ENCODE measurements at places on chromosomes 4 and X.

GRCh38 chr4:149029056-149029651, 586.9 kb upstream of the NR3C2 start:
- peak; percentile 4 for DNase-seq

DNA sequence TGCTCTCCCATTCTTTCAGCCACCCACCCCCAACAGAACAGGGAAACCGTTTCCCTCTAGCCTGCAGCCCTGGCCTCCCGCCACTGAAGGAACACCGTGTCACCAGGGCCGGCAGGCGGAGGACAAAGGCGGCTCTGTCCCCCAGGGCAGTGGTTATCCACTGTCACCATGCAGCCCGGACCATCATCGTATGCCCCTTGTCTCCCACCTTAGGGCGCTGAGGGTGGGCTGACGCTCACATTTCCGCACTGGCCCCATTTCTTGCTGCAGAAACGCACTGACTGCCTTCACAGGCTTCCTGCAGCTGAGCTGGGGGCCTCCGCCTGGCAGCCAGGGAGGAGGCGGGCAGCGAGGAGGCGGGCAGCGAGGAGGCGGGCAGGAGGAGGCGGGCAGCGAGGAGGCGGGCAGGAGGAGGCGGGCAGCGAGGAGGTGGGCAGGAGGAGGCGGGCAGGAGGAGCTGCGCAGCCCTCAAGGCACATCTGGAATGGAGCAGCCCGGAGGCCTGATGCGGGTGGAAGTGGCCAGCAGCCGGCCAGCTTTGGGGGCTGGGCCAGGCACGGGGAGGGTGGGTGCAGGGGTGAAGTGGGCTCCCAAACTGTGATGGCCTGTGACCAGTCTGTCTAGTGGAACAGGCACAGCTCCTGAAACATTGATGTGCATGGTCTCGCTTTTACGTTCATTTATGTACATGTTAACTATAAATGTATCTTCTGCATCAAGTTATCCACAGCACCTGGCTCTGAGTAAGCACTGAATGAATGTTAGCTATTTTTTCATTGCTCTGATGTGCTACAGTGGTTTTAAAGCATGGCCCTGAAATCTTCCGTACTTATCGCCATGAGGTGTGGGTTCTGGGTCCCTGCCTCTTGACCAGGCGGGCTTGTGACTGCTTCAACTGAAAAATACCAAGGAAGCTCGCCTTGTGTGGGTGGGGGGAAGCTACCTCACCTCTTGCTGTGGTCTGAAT, 20.6 kb upstream of the KIAA0232 start:
- DNase-seq = no peak

GRCh38 chr4:8101213-8102075, 57.2 kb downstream of the ABLIM2 start:
- DNase-seq = no peak

DNA sequence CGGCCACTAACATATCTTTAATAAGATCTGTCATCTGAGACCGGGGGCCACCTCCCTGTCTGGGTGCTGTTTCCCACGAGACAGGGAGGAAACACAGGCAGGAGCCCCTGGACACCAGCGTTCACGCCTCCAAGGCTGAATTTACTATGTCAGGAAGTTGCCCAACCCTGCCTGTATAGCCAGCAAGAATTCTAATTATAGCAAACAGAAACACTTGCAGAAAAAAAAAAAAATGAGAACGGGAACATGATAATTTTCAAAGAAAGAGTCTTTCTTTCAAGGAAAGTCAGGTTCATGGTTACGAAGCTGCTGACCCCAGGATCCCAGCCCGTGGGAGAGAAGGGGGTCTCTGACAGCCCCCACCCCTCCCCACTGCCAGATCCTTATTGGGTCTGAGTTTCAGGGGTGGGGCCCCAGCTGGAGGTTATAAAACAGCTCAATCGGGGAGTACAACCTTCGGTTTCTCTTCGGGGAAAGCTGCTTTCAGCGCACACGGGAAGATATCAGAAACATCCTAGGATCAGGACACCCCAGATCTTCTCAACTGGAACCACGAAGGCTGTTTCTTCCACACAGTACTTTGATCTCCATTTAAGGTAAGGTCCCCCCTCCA, at the start of gene IL3RA:
IL3RA (plus strand) TSS at position 455 of the 613 bp plus-strand sequence. CDS start 4,981 bp downstream, outside the sequence.
- DNase-seq = no peak

GRCh38 chr4:83629945-83630721, 94.2 kb downstream of the GPAT3 start:
- no peak for DNase-seq

GRCh38 chr4:56821381-56822243, at the start of gene SPINK2:
Gene SPINK2 (minus strand): TSS chr4:56821701. CDS start chr4:56821662, 39 bp downstream.
- peak; percentile 72 for DNase-seq

GRCh38 chr4:170015285-170015684, 10.9 kb downstream of the MFAP3L start:
- no peak for DNase-seq

DNA sequence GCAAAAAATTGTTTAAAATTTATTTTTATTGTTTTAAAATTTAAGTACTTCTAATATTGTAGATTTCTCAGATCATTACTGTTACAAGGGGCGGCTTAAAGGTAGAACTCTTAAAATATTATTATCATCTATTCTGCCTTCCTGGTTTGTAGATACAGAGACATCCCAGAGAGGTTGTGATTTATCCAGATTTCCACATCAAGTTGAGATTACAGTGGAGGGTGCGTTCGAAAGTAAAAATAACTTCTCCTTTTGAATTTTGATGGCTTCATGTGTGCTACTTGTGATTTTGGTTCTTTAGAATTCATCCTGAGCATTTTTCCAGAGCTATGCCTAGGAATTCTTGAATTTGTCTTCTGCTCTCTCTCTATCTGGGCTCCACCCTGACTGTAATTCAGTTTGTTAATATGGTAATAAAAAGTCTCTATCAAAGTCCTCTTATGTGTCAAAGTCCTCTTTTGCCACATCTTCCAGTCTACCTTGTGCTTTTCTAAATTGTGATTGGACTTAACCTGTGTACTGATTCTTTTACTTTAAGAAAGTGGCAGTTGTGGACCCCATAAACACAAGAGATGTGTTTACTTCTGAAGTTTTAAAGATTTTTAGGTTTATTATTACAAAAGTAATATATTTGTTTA, 37.2 kb downstream of the CLCN3 start:
- no peak for DNase-seq

GRCh38 chr4:89331686-89332544, 24.3 kb upstream of the GPRIN3 start:
- DNase-seq = no peak

- no peak for DNase-seq
Observed at GRCh38 chr4:147493307-147493706, 12.4 kb downstream of the EDNRA start.

Measured in NCI-H510A (cell line).